Right renal pelvis (tissue), 4 donors: ENCODE measurements at places on chromosomes 2 and 18. TPM values are rescaled to one million over a fixed set of nuclear protein-coding genes. Genes with fewer than 3 reads are reported as not detected.

DNA sequence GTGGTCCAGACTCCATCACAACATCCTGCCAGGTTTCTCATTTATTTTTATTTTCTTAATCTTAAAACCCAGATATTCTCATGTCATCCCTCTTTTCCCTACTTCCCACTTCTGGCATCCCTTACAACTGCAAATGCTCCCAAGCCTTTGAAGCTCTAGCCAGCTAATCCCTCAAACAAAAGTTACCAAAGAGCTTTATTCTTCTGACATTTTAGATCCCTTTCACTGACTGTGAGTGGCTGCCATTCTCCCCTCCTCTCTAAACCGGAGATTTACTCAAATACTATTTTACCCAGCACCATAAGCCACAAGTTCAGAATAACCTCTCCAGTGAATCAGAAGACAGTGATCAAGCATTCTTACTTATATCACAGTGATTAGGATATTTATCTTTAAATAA lies 569.0 kb upstream of the SYT4 start:
- no peak for DNase-seq

The RAB6C gene
- polyA plus RNA-seq = 0.72 TPM

DNA sequence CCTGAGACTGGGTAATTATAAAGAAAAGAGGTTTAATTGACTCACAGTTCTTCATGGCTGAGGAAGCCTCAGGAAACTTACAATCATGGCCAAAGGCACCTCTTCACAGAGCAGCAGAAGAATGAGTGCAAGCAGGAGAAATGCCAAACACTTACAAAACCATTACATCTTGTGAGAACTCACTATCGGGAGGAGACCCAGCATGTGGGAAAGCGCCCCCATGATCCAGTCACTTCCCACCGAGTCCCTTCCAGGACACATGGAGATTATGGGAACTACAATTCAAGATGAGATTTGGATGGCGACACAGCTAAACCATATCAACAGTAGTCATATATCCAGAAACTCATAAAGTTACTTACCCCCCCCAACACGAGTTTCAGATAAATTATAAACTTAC lies 28.6 kb downstream of the TLK1 start:
- DNase-seq = no peak

GRCh38 chr2:175734686-175735085 lies 267.4 kb downstream of the LNPK start:
- DNase-seq = no peak

The ATP6V1C2 gene
- polyA plus RNA-seq = 7.2 TPM

DNA sequence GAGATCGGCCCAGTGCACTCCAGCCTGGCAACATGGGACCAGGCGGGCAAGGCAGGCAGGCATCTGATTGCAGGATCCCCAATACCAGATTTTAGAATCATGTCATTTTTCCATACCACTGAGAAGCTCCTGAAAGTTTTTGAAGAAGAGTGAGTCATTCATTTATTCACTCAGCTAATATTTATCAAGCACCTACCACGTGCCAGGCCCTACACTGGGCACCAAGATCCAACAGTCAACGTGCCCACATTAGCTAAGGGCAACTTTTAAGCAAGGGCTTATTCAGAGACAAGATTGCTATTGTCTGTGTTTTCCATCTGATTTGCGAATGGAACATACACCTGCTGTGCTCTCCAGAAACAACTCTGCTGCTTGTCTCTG lies 126.8 kb upstream of the LGALSL start:
- no peak for DNase-seq

- no peak for DNase-seq
Observed at GRCh38 chr18:2572171-2572569, 813 bp downstream of the NDC80 start.

- DNase-seq = no peak
Observed at GRCh38 chr2:81195017-81195773, 890.6 kb upstream of the LRRTM1 start.

- DNase-seq = no peak
Observed at GRCh38 chr2:16395601-16396000, 270.0 kb downstream of the CYRIA start.
